ENCODE measurements at places on chromosomes 3 and 15. TPM values are rescaled to one million over a fixed set of nuclear protein-coding genes. Genes with fewer than 3 reads are reported as not detected.

- DNase-seq = no peak
Measured at GRCh38 chr3:187062526-187063177, 76.6 kb downstream of the RPL39L start.

GRCh38 chr3:67377299-67377698 lies 277.1 kb downstream of the SUCLG2 start:
- DNase-seq = no peak

The IQCF6 gene
- total RNA-seq = not detected

The SLC38A3 gene
- total RNA-seq = not detected

- DNase-seq = no peak
Measured at GRCh38 chr3:72427624-72428023, 420.6 kb downstream of the SHQ1 start.
